ENCODE measurements at places on chromosomes 6 and 20.
A peak's percentile ranks its signal among the peaks of the same experiment; 100 is the strongest.

DNA sequence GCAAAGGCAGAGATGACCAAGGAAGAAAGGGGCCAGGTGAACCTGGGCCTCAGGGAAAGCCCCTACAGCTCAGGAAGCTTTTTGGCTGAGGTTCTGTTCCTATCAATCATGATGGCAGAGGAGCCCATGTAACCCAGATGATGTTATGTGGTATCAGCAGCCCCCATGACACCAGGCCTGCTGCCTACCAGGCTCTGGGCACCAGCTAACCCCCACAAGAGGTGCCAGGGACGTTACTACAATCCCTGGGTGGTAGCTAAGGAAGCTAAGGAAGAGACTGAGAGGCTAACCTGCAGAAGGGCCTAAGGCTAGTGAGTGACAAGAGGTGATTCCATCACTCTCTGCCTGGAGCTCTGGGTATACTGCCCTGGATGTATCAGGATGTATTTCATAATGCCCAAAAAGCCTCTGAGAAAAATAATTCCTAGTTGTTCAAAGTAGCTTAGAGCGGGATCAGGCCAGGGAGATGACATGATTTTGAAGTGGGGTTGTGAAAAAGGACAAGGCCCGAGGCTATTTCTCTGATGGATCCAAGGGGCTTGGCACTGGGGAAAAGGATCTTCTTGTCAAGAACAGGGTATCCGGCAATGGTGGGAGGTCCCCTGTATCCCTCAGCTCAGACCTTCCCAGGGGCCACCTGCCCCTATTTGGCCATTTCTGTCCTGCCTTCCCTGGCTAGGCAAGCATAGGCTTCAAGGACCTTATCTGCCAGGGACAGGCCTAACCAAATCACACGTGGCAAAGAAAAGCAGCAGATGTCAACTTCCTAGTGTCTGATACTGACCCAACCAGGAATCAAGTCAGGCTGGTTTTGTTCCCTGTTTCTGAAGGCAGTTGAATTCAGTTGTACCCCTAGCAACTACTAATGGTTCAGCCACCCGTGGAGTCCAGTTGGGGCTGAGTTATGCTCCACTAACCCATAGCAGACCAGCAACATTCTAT, 41.3 kb downstream of the PANK2 start:
- DNase-seq: no peak

GRCh38 chr20:41318271-41318649, 729 bp upstream of the ZHX3 start:
- no peak for DNase-seq

- DNase-seq: no peak
Observed at GRCh38 chr6:35258336-35258735, 1.2 kb upstream of the ZNF76 start.

DNA sequence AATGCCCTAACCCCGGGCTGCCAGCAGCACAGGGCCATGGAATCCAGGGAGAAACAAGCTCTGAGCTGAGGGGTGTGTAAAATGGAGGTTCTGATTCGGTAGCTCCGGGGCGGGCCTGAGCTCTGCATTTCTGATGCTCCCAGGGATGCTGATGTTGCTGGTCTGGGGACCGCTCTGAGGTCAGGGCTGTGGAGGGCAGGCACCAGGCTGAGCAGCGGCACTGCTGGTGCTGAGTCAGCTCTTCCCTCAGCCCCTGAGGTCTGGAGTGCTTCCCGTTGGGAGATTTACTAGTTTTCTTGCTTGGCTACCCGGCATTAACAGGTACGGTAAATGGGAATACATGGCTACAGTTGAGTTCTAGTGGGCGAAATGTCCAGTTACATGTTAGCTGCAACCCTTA, 18.6 kb upstream of the CST3 start:
- no peak for DNase-seq

GRCh38 chr6:119395192-119395591, 45.6 kb upstream of the MAN1A1 start:
- no peak for DNase-seq

- DNase-seq: no peak
Observed at GRCh38 chr20:16203096-16203495, 370.2 kb downstream of the KIF16B start.

GRCh38 chr6:163813979-163814493, 399.5 kb downstream of the QKI start:
- DNase-seq: no peak

DNA sequence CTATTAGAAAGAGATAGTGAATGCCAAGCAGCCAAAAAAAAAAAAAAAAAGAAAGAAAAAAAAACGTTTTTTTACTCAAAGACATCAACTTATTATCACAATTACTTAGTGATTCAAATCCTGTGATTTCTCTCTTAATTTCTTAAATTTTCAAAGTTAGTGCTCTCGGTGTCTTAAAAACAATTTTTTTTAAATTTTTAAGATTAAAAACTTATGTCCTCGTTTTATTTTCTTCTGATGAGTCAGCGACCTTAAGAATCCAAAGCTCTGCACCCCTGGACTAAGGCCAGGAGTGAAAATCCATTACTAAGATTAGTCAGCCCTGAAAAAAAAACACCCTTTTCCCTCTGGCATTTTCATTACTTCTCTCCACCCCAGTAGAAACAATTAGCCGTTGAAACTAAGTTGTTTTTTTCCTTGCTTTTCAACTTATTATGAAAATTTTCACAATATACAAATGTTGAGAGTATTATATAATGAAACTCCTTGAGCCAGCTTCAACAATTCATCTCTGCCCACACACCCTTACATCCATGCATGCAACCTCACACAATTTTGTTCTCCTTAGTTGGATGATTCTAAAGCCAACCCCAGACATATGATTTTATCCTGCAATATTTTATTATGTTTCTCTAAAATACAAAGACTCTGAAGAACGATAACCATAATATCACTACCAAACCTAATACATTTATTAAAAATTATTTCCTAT, 85.6 kb upstream of the CARMIL1 start:
- DNase-seq: no peak

DNA sequence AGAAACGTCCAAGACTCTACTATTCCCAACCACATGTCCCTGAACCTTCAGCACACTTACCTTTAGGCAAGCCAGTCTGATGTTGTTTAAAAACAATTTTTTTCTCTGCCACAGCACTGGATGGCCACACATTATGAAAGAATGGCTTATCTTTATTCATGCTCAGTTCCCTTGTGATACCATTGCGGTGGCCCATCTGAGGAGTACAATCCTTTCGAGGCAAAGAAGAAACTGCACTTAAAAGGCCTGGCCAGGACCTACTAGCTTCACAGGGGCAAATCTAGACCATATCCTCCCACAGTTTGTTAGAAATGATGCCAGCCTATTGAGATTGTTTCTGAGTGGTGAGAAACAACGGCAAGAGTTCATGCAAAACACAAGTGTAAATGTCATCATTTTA, 88.4 kb upstream of the PLEKHG1 start:
- DNase-seq: no peak

DNA sequence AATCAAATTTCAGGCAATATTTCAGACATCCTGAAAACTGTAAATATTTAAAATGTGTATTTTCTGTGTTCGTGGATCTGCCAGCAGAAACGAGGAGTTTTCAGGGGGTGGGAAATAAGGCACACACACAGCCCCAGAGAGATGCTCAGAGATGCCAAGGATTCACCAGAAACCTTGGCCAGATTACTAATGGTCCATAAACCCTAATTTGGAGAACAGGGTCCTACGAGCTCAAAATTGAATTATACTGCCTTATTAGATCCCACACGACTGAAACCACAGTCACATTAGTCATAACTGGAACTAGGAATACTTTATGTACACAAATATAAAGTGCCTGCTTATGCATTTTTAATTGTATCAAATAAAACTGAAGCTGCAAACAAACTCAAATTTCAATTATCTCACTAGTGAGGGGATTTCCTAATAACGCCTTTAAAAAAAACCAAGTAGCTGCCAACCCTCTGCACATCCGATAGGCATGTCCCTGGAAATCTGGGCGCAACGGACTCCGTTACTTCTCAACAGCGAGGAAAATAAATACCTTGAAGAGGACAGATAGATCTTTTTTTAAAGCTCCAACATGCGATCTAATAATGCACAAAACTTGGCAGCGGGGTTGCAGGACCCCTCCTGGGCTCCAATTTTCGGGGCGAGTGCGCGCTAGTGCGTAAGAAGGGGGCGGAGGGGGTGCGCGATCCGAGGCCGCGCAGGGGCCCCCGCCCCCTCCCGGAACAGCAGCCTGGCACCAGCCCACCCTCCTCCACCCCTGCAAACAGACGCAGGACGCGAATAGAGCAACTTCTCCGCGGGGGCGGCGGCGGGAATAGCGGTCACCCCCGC, 897 bp downstream of the CHD6 start:
- DNase-seq: peak; percentile 42

GRCh38 chr20:10555393-10555792, 118.4 kb downstream of the JAG1 start:
- no peak for DNase-seq

GRCh38 chr6:33751771-33752645, 5.3 kb upstream of the IP6K3 start:
- DNase-seq: peak; percentile 94

DNA sequence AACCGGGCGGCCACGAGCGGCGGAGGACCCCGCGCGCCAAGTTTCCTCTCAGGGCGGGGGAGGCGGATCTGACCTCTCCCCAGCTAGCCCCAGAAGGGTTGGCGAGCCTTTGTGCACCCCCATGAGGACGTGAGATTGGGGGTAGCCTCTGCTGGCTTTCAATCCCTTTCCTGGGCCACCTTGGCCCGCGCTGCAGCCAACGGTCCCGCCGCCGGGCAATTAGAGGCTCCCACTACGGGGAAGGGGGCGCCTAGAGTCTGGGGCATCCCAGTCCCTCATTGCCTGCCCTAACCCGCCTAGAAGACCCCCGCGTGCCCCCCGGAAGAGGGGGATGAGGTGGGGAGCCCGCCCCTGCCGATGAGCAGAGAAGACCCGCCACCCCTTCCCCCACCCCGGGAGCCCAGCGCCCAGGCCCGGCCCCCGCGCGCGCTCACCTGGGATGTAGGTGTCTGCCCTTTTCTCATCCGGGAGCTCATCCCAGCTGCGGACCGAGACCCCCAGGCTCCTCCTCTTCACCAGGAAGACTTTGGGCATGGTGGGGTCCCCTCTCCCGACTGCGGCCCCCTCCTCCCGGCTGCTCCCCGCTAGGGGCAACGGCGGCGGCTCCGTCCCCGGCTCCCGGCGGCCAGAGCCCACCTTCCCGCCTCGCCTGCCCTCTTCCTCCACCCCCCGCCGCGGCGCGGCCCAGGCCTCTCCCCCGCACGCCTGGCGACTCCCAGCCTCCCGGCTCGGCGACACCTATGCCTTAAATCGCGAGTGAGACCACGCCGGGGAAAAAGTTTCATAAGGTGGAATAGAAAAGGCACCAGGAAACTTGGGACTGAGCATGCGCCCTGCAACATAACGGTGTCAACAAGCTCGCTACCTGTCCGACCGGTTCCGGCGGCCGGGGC, at the start of gene OVOL2:
TSS of gene OVOL2 (minus strand) at position 816 of the 893 bp plus-strand sequence. CDS start at position 534, 282 bp downstream.
- DNase-seq: peak; percentile 85

- DNase-seq: no peak
Observed at GRCh38 chr6:133503336-133503729, 262.2 kb downstream of the EYA4 start.

- no peak for DNase-seq
Observed at GRCh38 chr6:166675736-166676135, 48.7 kb upstream of the RPS6KA2 start.

DNA sequence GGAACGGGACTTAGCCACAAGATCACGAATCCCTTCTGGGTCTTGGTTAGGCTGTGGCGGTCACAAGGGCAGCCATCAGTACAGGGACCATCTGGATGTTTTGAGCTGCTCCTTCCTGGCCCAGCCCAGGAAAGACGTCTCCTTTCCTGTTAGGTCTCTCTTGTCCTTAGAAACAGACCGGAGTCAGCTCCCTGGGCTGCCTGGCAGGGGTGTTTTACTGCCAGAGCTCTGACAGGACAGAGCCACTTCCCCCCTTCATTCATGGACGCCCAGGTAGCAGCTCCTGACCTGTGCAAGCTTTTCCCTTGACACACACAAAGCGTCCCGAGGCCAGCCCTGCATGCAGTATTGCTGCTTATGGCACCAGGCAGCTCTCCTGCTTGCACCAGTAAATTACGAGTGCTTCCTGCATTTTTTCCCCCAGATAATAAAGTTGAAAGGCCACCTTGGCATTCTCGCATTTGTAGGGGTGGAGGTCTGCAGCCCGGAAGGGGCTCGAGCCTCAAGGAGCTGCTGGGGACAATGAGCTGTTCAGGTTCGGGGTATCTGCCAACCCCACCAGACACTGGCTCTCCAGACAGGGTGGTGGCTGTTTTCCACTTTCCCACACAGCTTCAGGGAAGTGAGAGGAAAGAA, 87.4 kb downstream of the NOL4L start:
- DNase-seq: no peak

GRCh38 chr20:22684763-22685443, 100.5 kb upstream of the FOXA2 start:
- DNase-seq: peak; percentile 21

DNA sequence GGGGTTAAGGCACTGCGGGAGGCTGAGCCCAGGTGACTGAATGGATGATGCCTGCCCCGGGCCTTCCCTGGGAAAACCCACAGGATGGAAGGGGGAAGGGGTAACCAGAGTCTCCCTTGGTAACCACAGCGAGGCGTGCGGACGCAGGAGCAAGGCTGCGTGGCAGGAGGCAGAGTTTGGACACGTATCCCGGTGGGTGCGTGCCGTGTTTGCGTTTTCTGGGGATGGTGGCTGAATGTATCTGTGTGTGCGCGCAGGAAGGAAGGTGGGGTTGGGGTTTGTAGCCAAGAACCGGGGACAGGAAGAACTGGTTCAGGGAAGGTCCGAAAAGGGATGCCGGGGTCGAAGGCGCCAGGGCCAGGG, 1.8 kb downstream of the MDGA1 start:
- no peak for DNase-seq

DNA sequence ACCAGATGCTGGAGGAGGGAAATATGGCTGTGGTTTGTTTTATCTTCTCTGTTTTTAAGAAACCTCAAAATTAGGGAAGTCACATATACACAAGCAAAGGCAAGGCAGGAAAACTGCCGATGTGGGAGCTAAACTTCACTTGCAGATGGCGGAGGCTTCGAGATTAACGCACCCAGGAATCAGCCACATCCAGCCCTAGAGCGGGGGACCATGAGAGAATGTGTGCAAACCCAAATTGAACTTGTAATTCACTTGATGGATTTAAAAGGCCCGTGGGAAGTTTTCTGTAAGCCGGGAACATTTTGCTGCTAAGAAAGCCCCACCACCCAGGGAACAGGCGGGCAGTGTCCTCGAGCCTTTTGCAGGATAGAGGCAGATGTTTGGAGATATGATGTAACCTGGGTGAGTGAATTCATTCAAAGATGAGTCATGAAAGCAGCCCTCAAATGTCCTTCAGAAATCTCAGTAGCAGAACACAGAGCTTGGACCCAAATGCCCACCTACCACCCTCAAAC, 39.9 kb downstream of the PREX1 start:
- no peak for DNase-seq

- no peak for DNase-seq
Observed at GRCh38 chr6:145360865-145361264, 374.5 kb downstream of the EPM2A start.

Data from NCI-H345 (cell line).